EL (cell line): ENCODE measurements at places on chromosomes 7 and 10.

- DNase-seq = no peak
These were observed 499.8 kb downstream of the PLXNA4 start for GRCh38 chr7:132076301-132077035.

GRCh38 chr10:47376522-47377220 lies 7.4 kb downstream of the ZNF488 start:
- no peak for DNase-seq

DNA sequence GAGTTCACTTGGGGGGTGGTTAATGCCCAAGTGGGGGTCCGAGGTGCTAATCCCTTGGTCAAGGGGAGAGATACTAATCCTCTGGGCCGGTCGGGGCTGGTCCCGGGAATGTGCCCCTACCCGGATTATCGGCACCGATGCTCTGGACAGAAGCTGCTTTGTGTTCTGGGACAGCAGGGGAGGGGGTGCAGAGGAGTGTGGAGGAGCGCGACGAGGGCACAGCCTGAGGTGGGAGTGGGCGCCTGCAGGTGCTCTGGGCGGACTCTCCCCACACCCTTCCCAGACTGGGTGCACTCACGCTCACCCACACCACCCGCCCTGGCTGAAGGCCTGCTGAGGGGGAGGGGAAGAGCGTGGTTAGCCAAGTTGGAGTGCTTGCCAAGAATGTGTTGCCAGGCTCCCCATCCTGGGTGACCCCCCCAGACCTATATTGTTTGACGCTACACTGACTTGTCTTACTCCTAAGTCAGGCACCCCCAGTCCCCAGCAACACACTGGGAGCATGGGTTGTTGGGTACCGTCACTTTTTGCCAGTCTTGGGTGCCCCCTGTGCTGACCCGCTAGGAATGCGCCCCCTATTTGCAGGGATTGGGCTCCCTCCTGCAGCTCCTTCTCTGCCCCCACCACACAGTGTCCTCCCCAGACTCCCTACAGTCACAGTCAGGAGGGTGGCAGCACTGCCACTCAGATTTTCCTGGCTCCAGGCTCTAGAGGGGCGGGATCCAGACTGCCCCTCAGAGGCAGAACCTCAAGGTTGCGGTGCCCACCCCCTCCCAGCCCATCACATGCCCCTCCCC lies 1.2 kb downstream of the SLC4A2 start:
- peak; percentile 60 for DNase-seq

DNA sequence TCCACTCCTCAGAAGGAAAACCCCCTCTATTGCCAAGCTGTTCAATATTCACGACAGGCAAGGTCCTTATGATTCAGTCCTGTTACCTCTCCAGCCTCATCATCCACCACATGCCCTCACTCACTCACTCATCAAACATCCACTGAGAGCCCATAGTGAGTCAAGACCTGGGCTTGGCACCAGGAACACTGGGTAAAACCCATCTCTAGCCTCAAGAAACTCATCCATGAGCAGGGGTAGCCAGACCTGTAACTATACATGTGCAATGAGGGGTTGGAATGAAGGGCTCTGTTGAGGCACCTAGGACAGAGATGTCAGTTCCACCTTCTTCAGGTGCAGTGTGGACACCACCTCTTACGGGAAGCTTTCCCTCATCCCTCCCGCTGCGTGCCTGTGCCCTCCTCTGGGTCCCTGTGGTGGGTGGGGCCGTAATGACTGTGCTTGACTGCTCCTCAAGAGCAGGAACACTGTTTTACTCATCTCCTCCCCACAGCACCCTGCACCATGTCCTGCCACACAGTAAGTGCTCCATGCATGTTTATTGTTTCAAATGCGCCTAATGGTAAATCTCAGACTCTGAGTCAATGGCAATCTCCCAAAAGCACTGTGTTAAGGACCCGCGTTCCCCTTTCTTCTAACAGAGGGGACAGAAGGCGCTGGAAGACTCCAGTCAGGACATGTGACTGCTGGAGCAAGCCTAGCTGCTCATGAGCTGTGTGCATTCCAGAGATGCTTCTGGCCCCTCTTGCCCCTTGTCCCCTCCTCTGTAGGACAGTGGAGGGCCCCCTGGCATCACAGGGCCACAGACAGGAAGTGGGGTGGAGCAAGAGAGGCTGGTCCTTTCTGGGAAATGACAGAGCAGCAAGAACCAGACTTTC lies 95.4 kb downstream of the HIPK2 start:
- peak; percentile 88 for DNase-seq

DNA sequence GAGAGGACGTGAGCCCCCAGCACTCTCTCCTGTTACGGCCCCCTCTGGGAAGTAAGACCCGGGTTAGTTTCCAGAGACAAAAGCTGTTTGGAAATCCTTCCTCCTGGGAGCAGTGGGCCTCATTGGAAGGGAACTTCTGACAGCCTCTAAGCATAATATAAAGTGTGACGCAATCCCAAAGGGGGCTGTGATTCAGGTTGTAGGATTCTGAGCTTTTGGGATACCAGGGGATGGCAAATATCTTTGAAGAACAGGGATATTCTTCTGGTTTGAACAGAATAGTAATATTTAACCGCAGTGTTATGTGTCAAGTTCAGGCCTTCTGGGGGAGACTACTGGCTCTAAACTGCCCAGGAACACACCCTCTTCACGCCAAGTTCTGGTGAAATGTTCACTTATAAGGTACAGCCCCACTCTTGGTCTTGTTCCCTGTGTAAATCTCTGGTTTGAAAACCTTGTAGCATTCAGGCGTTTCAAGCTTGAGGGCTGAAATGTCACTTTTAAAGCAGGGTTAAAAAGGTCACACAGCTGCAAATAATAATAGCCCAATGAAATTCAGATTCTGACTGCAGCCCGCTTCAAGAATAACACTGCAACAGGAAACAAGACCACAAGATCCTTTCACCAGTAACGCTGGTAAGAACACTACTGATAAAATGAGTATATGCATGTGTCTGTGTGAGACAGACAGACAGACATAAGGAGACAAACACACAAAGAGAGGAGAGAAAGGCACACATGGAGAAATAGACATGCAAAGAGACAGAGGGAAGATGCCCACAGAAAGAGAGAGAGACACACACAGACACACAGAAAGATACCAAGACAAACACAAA lies 69.0 kb downstream of the CREB5 start:
- peak; percentile 69 for DNase-seq

GRCh38 chr7:32255036-32255435 lies 184.8 kb upstream of the PDE1C start:
- no peak for DNase-seq

- DNase-seq = no peak
These were observed 189.7 kb downstream of the PTPRN2 start for GRCh38 chr7:158397885-158398284.

- DNase-seq = no peak
These were observed 492.9 kb downstream of the PTPRN2 start for GRCh38 chr7:158094671-158095226.

- DNase-seq = no peak
These were observed 288.6 kb downstream of the BAMBI start for GRCh38 chr10:28965937-28966336.

- no peak for DNase-seq
These were observed 12.5 kb upstream of the PODXL start for GRCh38 chr7:131568970-131569369.

GRCh38 chr7:154686305-154686704 lies 316.6 kb downstream of the PAXIP1 start:
- no peak for DNase-seq

DNA sequence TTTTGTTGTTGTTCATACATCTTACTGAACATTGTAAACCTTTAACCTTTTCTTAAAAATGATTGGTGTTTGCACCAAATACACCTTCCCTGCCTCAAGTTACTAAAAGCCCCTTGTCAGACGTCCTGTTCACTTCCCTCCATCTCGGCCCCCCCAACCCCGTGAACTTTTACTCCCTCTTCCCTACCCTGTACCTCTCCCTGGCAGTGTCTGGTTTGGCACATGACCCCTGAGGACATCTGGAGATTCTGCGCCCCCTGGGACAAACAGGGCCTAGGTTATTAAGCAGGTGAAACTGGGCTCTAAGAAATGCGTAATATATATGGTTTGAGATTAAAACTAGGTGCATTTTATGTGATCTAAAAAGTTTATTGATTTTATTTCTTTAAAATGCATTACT lies 1.4 kb downstream of the PPP2R2D start:
- no peak for DNase-seq

DNA sequence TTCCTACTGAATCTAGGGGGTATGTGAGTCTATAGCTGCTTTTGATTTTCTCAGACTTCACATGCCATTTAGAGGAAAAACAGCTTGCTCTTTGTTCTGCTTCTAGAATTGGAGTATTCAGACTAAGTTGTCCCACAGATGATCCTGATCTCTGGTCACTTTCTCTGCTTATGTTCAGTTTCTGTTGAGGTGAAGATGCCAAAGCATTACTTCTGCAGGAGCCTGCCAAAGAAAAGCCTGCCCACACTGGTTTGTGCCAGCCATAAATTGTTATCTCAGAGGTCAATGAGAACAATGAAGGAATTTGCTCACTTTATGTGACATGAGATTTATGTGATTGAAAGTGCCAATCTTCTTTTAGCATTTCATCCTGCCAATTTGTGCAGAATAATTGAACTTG lies 163.6 kb downstream of the CDK14 start:
- DNase-seq = no peak

GRCh38 chr7:131034166-131034881 lies 293.4 kb upstream of the MKLN1 start:
- no peak for DNase-seq

- no peak for DNase-seq
These were observed 33.7 kb downstream of the CTTNBP2 start for GRCh38 chr7:117839507-117839906.

- DNase-seq = no peak
These were observed 64.9 kb upstream of the GPR22 start for GRCh38 chr7:107404740-107405537.

DNA sequence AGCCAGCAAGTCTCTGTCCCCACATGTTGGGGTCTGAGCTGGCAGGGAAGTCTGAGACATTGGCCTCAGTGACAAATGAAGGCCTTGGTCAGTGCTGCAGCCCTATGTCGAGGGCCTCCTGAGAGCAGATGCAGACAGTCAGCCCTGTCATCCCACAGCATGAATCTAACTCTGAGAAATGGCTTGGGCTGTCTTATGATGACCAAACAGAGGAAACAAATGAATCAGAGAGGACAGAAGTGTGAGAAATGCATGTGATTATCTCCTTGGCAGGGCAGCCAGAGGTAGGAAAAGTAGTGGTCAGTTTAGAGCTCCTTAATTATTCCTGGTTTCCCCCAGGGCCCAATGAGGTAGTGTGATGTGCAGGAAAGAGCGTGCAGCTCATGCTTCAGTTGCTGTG lies 287.6 kb downstream of the SORCS3 start:
- no peak for DNase-seq

DNA sequence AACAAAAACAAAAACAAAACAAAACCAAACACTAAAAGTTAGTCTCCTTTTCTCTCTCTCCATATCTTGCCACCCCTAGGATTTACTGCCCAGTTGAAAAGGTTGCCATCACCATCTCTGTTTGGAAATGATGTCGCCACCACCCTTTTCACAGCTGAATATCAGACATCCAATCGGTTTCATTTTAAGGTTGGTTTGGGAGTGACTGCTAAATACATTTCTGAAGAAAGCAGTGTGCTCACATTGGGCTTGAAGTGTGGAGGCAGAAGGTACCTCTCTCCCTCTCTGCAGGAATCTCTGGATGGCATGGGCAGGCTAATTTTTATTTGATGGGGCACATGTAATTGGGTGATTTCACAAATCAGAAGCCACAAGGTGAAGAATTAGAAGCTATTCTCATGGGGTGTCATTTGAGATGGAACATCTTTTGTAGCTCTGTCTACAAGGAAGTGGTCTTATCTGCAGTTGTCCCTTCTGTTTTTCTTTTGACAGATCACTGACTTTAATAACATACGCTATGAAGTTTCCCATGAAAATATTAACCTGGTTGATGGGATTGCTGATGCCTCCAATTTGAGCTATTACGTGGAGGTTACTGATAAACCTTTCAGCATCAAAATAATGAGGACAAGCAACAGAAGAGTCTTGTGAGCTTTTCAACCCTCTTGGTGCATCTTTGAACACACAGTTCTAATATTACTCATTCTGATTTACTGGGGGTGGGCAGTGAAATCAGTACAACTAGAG lies 20.1 kb downstream of the MGAM2 start:
- no peak for DNase-seq

- DNase-seq = no peak
These were observed 341.3 kb downstream of the ARL4A start for GRCh38 chr7:13028825-13029099.

DNA sequence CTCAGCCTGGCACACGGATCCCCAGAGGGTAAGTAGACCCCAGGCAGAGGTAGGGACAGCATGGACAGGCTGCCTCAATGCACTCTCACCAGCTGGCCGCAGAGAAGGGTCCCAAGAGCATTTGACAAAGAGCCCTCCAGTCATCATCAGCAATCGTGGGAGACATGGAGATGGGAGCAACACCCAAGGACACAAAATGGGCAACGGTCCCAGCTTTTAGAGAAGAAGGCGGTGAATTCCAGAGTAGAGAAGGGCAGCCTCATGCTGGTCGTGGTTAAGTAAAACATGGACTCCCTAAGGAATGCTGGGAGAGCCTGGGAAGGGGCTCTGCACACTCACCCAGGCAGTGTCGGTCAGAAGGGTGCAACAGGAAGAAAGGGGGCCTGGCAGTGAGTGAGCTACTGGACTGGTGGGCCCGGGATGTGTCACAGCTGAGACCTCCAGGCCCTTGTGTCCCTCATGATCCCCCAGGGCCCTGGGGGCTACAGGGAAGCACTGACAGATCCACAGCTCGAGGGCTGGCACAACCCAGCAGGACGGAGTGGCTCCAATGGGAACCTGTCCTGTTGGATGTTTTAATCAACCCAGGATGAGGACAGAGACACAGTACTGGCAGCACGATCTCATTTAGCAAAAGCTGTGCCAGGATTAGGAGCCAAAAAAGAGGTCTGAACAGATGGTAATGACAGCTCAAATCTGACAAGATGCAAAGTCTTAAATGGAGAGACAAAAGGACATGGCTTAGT lies 147.1 kb downstream of the NEURL1 start:
- peak; percentile 17 for DNase-seq

GRCh38 chr7:264541-265191 lies 25.3 kb upstream of the FOXL3 start:
- DNase-seq = no peak

- DNase-seq = no peak
These were observed 134.4 kb upstream of the UNC5B start for GRCh38 chr10:71077796-71078453.

GRCh38 chr7:134991469-134992339 lies 5.4 kb downstream of the AGBL3 start:
- DNase-seq = peak; percentile 12

- no peak for DNase-seq
These were observed 6.1 kb downstream of the GUSB start for GRCh38 chr7:65975814-65976445.

GRCh38 chr10:6464862-6465430 lies 115.1 kb downstream of the PRKCQ start:
- no peak for DNase-seq

- no peak for DNase-seq
These were observed 7.9 kb downstream of the ADGRA1 start for GRCh38 chr10:133095586-133095985.

- no peak for DNase-seq
These were observed 468.8 kb upstream of the AUTS2 start for GRCh38 chr7:69129524-69129923.

GRCh38 chr7:29109899-29110298 lies 36.4 kb downstream of the CPVL start:
- no peak for DNase-seq
